ENCODE measurements at places on chromosomes 7 and 10. TPM values are rescaled to one million over a fixed set of nuclear protein-coding genes. Genes with fewer than 3 reads are reported as not detected.

HABP2 gene
- not detected for total RNA-seq

COX19 gene
- 11.9 TPM for total RNA-seq

PDAP1 gene
- total RNA-seq: 31.4 TPM

GHRHR gene
- not detected for total RNA-seq

MYL10 gene
- not detected for total RNA-seq

ANKRD61 gene
- total RNA-seq: not detected

NUP42 gene
- total RNA-seq: 18.9 TPM

DUSP5 gene
- 4.4 TPM for total RNA-seq
